ENCODE measurements at places on chromosomes 11 and 22.

DNA sequence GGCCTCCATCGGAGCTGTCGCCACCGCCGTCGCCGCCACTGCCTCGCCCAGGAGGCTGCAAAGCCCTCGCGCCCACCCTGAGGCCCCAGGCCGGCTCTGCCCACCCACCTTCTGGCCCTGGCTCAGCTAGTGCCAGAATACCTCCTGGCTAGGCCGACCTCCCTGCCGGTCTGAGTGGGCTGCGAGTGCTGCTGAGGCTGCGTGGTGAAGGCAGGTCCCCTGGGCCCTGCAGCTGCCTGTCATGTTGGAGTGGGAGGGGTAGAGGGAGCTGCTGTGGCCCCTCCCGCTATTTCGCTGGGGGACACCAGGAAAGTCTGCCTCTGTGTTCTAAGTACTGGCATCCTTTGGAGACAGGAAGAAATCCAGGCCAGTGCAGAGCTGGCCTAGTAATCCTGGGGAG is 34.2 kb downstream of the LRRC10B start:
- DNase-seq, result no peak

DNA sequence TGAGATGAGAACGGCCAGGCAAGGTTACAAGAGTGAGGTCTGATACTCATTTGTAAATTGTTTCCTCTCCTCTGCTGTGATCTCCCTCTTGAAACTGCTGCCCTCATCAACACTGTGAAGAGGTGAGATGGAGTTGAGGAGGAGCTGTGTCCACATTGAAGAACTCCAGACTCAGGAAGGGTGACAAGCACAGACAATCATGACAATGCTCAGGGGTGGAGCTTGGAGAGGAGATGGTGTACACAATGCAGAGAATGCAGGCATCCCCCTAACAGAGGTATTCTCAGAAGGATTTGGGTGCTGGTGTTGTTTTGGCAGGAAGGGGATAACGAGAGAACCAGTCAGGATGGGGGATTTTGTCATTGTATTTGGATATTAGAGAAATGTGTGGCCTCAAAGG is 21.5 kb upstream of the MMP7 start:
- no peak for DNase-seq

GRCh38 chr11:131668500-131669400 is 298.3 kb downstream of the NTM start:
- no peak for DNase-seq

DNA sequence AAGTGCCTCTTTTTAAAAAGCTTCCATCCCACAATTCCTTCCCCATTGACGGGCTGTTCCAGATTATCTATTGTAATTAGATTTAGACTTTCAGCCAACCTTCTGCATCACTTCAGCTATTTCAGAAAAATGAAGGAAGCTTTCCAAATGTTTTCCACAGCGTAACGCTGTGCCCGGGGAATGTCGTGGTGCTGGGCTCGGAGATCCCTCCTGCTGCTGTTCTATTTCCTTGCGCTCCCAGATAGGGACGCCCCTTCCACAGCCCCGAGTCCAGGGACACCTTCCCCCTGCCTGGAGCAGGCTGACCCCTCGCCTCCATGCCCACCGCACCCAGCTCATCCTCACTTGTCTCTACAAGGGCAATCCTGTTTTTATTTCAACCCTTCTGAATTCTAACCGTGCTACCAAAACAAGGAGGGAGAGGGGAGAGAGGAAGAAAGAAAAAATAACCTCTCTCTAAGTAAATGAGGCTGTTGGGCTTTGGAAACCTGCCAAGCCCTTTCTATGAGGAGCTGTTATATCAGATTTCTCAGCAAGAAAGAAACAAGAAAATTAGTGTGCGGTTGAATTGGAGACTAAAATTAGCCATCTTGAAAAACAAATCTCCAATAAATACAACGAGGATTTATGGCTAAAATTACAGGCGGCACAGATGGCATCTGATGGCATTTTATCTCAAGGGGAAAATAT is 366.9 kb downstream of the BRD1 start:
- no peak for DNase-seq

- DNase-seq, result no peak
Measured at GRCh38 chr22:49513358-49513851, 314.3 kb downstream of the BRD1 start.

DNA sequence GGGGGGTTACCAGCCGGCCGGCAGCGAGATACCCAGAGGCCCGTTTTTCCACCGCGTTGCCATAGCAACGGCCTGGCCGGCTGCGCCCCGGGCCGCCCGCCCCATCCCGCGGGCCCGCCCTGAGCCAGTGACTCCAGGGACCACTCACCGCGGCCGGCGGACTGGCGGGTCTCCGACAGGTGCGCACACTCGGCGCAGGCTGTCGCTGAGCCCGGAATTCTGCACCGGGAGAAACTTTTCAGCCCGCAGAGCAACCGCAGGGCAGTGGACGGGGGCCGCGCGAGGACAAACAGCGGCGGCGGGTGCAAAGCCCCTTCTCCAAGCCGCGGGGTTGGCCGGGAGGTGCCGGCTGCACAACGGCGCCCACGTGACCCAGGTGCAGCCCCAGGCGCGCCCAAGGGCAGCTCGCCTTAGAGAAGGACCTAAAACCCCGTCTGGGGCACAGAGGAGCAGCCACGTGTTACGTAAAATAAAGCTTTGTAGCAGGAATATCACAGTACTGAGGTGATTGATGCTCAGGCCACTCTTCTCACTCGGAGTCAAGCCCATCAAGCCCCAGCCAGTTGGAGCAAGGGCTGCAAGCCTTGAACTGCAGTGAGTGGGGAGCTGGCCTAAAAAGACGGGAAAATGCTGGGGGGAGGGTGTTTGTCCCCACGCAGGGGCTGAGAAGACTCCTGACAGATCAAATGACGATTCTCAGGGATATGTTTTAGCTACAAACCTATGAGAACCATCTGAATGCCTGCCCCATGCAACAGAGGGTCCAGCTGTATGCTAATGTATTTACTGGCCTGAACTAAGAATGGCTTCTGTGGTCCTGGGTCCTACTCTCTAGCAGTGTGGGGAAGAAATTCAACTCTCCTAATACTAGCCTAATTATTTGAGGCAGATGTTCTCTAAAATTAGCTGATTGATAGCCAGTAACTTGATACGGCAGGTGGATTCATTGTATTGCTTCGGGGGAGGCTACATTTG is at the start of gene STK33:
Gene STK33 (minus strand): TSS at position 294 of the 975 bp plus-strand sequence. CDS start 119,323 bp downstream, outside the sequence.
- DNase-seq, result no peak

DNA sequence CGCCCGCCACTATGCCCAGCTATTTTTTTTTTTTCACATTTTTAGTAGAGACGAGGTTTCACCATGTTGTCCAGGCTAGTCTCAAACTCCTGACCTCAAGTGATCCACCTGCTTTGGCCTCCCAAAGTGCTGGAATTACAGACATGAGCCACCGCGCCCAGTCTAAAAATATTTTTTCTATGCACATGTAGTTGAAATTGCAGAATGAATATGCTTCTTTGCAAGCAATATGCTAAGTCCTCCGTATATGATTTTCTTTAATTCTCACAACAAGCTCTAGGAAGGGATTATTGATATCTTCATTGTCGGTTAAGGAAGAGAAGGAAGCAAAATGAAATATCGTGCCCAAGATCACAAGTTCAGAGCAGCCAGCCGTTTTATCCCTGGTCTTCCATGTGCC is 30.1 kb upstream of the SYT13 start:
- no peak for DNase-seq

DNA sequence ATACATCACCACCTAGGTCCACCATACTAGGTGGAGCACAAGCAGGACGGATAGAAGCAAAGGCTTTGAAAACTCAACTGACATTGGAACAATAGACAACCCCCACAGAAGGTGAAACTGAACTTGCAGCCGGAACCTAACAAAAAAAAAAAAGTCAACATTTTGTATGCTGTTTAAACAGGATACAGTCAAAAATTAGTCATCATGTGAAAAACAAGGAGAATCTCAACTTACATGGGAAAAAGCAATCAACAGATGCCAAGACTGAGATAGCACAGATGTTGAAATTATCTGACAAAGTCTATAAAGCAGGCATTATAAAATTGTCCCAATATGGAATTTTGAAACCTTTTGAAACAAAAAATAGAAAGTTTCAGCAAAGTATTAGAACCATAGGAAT is 123.8 kb downstream of the RAB38 start:
- DNase-seq, result no peak

GRCh38 chr22:23497016-23497885 is 82.8 kb downstream of the IGLL1 start:
- no peak for DNase-seq

DNA sequence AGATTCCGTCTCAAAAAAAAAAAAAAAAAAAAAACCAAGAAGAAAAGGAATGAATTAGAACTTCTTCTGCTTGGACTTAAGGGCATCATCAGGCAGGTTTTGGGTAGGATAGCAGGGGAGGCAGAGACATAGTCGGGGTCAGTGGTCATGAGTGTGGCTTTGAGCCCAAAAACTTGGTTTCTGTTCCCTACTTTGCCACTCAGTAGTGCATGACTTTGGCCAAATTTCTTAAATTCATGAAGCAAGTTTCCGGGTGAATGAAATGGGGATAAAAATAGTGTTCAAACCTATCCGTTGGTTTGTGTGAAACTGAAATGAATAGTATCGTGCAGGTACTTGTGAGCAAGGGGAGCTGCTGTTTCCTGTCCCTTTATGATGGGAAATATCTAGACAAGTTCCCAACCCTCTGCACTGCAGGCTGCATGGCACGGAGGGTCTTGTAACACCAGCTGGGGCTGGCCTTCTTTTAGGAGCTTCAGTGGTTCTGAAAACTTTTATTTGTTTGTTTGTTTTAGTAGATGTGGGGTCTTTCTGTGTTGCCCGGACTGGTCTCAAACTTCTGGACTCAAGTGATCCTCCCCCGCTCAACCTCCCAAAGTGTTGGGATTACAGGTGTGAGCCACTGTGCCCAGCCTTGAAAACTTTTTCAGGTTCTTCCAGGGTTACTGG is 18.4 kb downstream of the NEAT1 start:
- no peak for DNase-seq

DNA sequence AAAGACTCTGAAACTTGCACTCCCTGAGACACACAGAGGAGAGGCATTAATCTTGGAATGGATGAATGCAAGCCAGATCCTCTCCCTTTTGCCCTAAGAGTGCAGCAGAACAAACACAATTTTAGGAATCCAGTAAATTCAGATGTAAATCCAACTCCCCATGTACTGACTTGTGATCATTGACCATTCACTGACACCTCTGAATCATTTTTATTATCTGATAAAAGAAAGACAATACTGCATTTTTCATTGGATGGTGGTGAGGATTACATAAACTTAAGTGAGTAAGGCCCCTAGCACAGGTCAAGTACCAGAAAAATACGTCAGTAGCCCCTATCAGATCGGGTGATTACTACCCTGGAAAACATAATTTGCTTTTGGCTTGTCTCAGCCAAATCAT is 782.9 kb upstream of the API5 start:
- no peak for DNase-seq

DNA sequence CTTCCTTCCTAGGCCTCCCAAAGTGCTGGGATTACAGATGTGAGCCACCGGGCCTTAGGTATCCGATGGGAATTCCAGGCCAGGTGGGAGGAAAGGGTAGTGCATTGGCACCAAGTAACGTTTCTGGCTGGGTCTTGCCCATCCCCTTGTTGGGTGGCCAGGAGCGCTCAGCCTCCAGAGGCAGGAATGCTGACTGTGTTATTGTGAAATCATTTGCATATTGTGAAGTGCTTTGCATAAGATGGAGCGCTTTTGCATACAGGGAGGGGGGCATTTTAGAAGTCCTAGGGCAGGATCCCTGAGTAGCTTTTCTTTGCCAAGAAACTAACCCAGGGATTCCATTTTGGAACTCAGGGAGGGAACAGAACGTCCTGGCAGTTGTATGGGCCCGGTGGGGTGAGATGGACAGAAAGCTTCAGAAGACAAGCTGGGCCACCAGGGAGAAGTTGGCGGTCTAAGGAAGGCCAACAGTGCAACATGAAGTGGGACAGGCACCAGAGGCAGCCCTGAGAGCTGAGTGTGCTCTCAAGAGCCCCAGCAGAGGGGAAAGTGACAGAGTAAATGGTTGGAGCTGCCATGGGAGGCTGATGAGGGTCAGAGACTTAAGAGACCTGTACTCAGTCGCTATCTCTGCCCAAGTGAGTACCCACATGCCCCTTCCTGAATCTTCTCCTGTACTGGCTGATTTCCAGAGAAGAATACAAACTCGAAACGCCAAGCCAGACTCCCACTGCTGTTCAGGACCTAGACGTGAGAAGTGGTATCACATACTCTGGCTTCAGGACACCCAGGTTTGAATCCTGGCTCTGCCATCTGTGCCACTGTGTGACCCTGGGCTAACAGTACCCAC is 1.3 kb upstream of the SLC39A13 start:
- DNase-seq, result no peak

DNA sequence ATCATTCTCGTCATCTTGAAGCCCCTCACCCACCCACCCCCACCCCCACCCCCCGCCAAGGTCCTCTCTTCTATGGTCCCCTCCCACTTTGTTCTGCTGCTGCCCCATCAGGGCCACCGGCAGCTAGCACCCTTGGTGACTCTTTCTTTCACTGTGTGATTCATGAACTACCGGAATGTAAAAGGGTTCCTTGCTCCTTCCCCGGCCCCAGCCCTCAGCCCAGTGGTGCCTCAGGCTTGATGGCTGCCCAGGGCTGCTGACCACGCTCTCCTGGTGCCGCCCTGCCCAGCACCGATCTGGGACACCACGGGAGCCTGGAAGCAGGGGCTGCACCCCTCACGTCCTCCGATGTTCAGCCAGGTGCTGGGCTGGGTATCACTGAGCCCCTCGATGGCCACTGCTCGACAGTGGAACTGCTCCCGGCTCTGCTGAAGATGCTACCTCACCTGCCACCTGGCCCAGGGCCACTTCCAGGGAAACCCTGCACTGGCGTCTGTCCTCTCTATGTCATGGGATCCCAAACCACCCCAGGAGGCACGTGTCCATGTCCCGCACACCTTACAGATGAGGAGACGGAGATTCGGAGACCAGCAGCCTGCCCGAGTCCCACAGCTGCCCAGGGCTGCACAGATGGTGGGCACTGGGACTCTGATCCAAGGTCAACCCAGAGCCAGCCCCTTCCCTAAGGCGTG is 39.7 kb downstream of the IGLL5 start:
- DNase-seq, result no peak

DNA sequence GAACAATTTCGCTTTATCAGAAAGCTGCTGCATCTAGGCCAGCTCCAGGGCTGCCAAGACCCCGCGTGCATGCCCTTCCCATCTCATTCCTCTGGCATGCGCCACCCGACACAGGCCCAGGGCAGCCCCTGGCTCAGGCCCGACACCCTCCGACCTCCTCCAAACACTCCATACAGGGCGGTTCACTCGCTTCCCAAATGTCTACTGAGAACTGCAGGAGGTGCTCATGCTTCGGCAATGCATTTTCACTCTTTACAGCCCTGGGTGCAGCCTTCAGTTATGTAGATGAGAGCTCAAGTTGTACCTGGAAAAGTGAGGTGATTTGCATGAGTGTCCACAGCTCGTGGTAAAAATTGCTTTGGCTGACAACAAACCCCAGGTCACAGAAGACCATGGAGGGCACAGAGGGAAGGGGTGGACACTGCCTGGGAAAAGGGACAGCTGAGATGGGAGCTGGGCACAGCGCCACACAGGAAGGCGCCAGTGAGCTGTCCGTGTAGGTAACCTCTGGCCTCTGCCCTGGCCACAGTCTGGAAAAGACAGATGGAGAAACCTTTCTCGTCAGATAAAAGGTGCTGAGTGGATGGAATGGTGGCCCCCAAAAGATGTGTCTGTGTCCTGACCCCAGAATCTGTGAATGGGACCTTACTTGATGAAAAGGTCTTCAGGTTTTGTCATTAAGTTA is 1351.9 kb downstream of the BRD1 start:
- DNase-seq, result no peak

- no peak for DNase-seq
Measured at GRCh38 chr11:4699697-4700435, 2.2 kb upstream of the OR51E2 start.

- no peak for DNase-seq
Measured at GRCh38 chr11:776561-777287, 563 bp downstream of the GATD1 start.

GRCh38 chr11:121327553-121327952 is 35.0 kb downstream of the SC5D start:
- no peak for DNase-seq

Measured in cortex of kidney (tissue), 1 donor.